H1 (cell line): ENCODE measurements at places on chromosomes 3 and 15. TPM values are rescaled to one million over a fixed set of nuclear protein-coding genes. Genes with fewer than 3 reads are reported as not detected.

SOX14 gene
- 0.21 and 0.50 TPM in 2 replicates for total RNA-seq

CCR1 gene
- not detected in 2 replicates for total RNA-seq

PIERCE2 gene
- total RNA-seq = 1.4 and 2.7 TPM in 2 replicates

ITIH1 gene
- not detected in 2 replicates for total RNA-seq

LEO1 gene
- 27.4 and 29.2 TPM in 2 replicates for total RNA-seq

OR5K2 gene
- total RNA-seq = not detected in 2 replicates

WNT7A gene
- not detected in 2 replicates for total RNA-seq
